Neuronal stem cell (in vitro differentiated cells): ENCODE measurements at places on chromosomes 2 and 18.

- no peak for DNase-seq
Measured at GRCh38 chr18:3845161-3845560, 395.2 kb downstream of the TGIF1 start.

GRCh38 chr2:204491528-204491927 is 53.7 kb upstream of the PARD3B start:
- no peak for DNase-seq

DNA sequence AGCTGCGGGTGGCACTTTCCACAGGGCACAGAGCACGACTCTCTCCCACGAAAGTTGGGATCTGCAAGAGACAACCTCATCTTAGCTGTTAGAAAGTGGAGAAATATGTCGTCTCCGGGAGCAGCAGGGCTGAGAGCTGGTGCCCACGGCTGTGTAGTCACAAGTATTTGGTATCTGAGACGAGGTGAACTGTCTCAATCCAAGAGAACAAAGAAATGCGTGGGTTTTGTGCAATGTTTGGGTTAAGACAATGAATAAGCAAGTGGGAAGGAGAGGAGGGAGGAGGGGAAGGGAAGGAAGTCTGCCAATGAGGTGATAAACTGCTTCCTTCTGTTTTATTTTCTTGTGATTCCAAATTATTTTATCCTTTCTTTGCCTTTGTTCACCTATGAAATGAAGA is 18.0 kb downstream of the DYTN start:
- no peak for DNase-seq

DNA sequence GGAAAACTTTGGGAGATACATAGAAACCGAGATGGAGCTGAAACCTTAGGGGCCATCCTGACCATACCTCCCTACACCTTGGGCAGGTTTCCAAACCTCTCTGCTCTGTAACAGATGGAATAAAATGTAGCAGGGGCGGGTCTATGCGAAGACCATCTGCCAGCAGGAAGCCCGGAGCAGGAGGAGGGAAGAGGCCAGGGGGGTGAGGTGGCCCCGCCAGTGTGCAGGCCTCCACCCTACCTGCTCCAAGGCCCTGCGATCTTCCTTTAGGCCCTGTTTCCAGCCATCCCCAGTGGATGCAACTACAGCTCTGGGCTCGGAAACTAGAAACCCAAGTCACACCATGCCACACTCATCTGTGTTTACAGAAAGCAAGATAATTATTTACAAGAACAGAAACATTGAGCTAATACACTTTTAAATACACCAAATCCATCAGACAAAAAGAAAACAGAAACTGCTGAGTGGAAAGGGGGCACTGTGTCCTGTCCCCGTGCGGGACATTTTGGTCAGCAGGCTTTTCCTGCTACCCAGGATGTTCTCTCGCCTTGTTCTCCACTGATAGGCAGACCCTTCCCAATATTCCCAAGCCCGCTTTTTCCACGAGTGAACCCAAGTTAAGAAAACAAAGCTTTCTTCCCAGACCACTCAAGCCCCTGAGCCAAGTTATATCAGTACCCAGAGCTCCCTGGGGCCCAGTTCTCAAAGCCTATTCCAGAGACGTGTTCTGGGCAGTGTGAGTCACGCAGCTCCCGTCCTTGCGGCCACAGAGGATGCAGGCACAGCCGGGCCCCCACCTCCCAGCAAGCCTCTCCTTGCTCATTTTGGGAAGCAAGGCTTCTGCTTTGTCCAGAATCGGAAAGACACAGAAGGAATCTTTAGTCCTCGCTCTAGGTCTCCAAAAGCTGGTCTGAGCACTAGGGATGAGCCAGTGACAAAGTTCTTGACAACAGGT is 17.3 kb downstream of the CIB4 start:
- no peak for DNase-seq

- DNase-seq, result no peak
Measured at GRCh38 chr2:66925128-66925527, 472.0 kb upstream of the ETAA1 start.

DNA sequence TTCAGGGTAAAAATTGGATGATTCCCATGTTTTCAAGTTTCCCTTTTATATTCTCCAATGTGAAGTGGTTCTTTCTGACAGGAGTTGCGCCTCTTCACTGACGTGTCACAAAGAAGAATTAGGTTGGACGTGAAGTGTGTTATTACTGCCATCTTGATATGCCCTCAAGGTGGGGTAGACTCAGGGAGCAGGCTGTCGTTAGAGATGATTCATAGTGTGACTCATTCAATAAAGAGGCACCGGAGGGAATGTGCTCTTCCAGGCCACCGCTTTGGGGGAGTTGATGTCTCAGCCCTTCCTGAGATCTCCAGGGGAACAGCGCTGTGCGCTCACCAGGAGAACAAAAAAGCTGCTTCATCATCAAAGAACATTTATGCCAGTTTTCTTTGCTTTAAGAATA is 3.6 kb upstream of the DGKD start:
- no peak for DNase-seq

DNA sequence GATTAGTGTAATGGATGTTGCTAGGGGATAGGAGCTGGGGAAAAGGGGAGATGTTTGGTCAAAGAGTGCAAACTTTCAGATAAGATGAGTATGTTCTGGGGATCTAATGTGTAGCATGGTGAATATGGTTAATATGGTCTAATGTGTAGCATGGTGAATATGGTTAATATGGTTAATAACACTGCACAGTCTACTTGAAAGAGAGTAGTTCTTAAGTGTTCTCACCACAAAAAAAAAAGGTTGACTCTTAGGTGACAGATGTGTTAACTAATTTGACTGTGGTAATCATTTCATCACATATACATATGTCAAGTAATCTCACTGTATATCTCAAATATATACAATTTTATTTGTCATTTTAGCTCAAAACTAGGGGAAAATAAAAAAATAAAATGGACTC is 121.3 kb upstream of the CD226 start:
- no peak for DNase-seq

- no peak for DNase-seq
Measured at GRCh38 chr2:145827235-145827634, 1307.3 kb upstream of the ZEB2 start.

DNA sequence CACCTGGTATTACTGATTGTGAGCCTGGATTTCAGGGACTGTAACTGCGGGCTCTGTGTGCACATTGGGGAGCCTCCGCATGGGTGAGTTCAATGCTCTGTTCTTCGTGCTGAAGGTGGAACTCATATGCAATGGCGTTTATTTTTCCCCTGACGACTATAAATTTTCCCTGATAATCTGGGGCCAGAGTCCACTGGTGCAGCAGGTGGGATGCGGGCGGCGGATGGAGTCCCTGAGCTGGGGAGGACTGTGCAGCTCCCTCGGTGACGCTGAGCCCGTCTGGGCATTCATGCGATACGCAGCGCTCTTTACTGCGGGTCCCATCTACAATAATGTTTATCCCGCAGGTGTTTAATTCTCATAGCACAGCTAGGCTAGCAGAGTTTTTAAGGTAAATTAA is 181.6 kb upstream of the ALKAL2 start:
- DNase-seq, result no peak

DNA sequence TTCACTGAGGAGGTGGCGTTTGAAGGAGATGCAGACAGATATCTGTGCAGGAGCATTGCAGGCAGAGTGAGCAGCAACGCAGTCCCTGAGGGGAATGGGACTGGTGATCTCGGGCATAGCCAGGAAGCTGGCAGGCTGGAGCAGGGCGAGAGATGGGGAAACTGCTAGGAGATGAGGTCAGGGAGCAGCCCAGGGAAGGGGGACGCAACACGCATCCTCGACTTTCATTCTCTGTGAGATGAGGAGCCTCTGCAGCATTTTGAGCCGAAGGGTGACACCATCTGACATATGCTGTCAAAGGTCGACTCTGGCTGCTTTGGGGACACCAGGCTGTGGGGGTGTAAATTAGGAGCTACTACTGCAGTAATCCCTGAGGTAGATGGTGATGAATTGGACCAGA is 4.3 kb upstream of the CHRNA1 start:
- no peak for DNase-seq

- no peak for DNase-seq
Measured at GRCh38 chr2:232584238-232584637, 33.7 kb downstream of the EIF4E2 start.

DNA sequence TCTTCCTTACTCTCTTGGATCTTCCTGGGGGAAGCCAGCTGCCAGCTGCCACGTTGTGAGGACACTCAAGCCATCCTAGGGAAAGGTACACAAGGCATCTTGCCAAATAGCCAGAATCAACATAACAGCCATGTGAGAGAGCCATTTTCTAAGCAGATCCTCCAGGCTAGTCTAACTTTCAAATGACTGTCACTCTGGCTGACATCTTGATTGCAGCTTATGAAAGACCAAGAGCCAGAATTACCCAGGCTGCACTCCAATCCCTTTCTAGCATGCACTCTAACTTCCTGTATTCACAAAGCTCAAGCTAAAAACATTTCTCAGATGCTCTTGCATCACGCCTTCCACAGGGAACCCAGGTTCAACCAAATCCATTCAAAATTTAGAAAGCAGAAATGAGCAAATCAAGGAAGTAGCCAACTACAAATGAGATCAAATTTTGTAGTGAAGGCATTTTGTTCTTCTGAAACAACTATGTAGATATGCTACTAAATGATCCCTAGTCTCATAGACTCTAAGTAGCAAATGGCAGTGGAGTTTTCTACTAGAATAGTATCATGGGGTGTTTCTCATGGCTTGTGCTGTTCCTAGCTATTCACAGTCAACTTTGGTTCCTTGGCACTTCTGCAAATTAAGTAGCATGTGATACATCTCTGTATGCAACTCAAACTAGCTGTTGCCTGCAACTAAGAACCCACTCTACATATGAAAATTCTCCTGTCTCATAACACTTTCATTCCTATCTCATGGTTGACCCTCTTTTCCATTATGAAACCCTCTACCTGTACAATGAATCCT is 281.9 kb downstream of the ZEB2 start:
- DNase-seq, result no peak
